ENCODE measurements at places on chromosomes 12 and 14.
A peak's percentile ranks its signal among the peaks of the same experiment; 100 is the strongest.

- no peak for DNase-seq
Measured at GRCh38 chr12:1519642-1520041, 74.7 kb downstream of the FBXL14 start.

DNA sequence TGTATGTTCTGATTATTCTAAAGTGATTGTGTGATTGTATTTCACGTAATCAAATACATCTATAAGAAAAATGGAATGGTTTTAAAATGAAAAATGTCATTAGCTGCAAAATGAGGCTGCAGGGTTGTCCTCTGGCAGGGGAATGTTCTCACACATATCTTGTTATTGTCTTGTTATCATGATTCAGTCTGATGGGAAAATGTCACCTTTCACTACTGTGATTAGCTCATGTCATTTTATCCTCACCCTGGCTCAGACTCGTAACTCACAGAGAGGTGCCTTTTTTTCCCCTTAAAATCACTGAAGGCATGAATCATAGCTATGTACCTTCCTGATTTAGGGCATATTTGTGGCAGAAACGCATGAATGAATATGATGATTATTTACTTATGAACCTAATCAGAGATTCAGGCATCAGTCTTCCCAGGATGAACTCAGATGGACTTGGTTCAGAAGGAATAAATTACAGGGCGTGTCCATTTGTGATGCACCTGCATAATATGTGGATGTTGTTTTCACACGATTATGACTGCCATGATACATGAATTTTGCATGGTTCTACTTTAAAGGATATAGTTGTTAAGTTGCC is 1339.2 kb downstream of the AACS start:
- no peak for DNase-seq

DNA sequence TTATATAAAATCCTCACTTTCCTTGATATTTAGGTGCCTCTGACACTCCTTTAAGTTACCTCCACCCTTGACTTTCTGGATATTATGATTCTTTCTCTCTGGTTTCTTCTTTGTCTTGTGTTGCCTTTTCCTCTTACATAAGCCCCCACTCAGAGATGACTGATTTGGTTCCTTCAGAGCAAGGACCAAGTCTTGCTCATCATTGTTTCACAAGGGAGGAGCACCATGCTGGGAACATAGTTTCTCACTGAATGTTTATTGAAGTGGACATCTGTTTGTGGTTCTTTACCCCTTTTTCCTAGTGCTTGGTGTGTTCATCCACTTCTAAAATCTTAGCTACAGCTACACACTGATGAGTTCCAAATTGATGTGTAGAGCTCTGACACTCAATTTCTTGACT is 161.3 kb upstream of the PTPRQ start:
- DNase-seq = no peak

DNA sequence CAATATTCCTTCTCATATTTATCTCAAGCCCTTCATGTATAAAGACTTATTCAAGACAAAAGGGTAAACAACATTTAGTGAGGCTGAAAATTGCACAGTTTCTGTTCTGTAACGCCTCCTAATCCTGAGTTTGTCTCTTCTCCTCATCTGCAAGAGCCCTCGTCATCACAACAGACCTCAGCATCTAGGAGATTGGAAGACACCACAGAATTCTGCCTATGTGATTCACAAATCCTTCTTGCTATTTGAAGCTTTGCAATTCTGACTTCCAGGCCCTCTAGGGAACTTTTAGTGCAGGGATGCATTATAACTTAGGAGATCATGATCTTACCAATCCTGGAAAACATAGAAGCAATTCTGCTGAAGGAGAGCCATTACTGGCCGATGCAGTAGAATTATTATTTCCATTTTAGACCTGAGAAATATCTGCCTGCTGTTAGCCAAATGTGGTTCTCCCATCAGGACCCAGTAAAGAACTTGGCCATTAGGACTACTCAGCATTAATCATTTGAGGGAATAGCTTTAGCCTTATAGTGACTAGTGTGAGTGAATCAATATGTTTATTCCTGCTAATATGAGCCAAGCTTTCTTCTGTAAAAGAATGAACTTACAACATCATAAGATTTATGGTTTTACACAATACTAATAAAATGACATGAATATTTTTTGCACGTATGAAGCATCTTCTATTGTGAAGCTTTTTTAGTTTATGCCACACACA is 119.5 kb downstream of the ANO4 start:
- DNase-seq = no peak

DNA sequence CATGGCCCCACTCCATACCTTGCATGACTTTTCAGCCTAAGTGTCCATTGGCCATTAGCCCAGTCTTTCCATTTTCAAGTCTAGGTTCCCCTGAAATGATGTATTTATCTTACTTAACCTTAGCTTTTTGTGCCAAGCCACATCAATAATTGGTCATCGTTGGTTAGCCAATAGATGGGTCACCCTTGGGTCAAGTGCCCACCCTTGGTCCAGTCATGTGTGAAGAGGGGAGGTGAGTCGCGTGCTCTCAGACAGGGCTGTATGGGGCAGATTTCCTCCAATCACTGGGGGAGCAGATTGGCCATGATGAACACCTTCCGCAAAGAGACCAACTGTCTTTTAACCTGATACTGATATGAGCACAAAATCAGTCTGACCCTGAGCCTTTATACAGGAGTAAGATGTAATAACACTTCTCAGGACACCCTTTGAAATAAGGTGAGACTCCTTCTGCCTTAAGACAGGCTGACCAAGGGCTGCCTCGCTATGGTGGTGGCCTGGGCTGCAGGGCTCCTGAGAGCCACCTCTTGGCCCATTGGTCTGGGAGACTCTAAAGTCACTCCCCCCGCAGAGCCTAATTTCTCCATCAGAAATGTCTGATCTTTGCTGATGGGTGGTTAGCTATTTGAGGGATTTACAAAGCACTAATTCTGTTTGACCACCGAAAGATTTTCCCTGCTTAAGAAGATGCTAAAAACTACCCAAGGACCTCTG is 143.2 kb downstream of the ZFP36L1 start:
- DNase-seq = no peak

DNA sequence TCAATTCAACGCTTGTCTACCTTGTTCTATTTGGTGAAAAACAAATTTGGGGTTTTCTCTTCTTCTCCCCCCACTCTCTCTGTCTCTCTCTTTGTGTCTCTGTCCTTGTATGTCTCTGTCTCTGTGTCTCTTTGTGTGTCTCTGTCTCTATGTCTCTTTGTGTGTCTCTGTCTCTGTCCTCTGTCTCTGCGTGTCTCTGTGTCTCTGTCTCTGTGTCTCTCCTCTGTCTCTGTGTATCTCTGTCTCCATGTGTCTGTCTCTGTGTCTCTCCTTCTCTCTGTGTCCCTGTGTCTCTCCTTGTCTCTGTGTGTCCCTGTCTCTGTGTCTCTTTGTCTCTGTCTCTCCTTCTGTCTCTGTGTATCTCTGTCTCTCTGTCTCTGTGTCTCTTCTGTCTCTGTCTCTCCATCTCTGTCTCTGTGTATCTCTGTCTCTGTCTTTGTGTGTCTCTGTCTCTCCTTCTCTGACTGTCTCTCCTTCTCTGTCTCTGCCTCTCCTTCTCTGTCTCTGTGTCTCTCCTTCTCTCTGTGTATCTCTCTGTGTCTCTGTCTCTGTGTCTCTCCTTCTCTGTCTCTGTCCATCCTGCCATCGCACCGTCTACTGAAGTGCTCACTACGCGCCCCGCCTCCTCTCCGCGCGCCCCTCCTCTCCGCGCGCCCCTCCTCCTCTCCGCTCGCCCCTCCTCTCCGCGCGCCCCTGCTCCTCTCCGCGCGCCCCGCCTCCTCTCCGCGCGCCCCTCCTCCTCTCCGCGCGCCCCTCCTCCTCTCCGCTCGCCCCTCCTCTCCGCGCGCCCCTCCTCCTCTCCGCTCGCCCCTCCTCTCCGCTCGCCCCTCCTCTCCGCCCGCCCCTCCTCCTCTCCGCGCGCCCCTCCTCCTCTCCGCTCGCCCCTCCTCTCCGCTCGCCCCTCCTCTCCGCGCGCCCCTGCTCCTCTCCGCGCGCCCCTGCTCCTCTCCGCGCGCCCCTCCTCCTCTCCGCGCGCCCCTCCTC is 12.8 kb downstream of the LRCOL1 start:
- DNase-seq = no peak

DNA sequence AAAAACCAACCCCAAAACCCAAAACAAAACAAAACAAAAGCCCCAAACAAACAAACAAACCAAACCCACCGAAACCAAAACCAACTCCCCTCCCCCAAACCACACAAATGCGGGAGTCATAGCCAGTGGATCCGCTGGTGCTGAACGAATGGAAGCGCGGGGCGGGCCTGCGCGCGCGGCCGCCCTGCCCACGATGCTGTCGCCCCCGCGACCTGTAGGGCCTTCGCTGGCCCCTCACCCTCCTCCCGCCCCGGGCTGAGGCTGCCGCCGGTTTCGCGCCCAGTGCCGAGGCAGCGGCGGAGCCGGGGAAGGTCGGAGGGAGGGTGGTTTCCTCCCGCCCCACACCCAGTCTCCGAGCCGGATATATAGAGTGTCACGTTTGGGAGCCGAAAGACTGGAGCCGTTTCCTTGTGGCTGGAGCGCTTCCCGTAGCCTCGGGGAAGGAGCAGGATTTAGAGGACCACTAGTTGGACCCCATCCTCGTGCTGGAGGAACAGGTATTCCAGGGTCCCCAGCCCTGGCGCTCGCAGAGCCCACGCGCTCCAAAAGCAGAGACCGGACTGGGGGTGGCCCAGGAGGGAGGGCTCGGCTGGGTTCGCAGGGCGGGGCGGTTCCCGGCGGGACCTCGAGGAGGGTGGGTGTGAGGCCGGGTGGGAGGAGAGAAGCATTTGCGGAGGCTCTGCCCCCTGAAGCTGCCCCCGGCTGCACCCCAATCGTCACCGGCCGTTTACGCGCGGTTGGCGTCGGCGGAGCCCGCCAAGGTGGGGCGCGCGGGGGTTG is at the start of gene FAR2:
FAR2 (plus strand) TSS at position 368 of the 780 bp plus-strand sequence. CDS start 121,172 bp downstream, outside the sequence.
- DNase-seq = peak; percentile 30

DNA sequence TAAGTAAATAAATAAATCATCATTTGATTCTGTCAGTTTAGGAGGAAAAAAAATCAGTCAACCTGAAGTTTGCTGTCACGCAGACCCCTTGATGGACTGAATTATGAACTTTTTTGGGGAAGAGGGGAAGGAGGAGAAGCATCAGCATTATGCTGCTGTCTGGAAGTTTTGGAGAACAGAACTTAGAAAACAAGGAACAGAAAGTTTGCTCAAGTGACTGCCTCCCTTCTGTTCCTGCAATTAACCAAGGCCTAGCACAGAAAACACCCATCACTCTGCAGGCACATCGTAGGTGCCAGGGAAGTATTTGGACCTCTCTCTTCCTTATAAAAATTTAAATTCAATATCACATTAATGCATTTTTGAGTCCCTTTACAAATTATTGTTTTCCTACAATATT is 283.8 kb downstream of the VRK1 start:
- DNase-seq = no peak

GRCh38 chr14:72649603-72650227 is 244.2 kb downstream of the DPF3 start:
- no peak for DNase-seq

DNA sequence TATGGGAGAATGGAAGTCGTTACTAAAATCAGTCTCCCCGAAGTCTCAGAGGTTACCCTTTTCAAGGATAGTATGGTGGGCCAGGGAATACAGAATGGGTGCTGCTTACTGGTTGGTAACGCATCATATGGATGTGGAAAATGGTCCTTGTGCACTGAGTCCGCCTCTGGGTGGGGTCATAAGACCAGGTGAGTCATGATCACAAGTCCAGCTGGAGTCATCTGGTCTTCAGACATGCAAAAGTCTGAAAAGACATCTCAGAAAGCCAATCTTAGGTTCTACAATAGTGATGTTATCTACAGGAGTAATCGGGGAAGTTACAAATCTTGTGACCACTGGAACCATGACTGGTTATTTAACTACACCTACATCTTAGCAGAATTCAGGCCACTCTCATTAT is 71.9 kb upstream of the TCL1B start:
- DNase-seq = no peak

- DNase-seq = peak; percentile 43
Measured at GRCh38 chr12:19440019-19440858, 947 bp downstream of the AEBP2 start.

DNA sequence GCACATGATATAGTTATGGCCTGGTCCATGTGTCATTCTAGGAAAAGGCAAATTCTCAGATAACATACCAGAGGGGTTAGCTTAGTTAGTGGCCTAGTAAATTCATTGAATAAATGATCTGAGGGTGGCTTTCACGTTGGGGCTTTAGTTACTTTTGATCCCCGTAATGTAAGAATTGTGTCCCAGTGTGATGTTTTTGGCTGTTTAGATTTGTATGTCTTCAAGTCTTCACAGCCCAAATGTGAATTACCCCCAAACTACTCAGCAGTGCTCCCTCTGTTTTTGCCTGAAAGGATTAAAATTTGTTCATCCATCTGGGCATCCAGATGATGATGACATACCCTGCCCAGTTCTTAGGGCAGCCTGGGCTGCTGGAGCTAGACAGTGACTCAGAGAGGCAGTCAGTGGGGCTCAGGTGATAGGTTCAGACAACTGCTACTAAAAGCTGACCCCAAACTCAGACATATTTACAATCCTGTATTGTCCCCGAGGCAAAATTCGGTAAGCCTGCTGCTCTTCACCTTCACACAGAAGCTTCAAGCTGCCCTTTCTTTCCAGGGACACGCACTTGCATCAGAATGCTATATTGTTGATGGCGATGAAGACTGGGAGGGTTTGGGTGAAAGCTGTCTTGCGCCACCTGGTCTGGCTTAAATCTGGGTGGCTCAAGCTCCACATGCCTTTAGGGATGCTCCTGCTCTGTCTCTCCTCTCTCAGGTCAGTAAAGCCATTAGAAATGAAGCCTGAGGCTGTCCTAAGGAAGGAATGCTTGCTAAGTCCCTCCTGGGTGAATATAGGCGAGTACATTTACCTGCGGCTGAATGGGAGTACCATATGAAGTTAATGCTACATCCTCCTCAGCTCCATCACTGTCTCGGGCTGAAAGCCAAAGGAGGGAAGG is 10.3 kb downstream of the GPRC5D start:
- DNase-seq = no peak

GRCh38 chr14:41986083-41986645 is 379.5 kb downstream of the LRFN5 start:
- no peak for DNase-seq

- DNase-seq = no peak
Measured at GRCh38 chr12:109553906-109554500, 19.3 kb downstream of the MMAB start.

DNA sequence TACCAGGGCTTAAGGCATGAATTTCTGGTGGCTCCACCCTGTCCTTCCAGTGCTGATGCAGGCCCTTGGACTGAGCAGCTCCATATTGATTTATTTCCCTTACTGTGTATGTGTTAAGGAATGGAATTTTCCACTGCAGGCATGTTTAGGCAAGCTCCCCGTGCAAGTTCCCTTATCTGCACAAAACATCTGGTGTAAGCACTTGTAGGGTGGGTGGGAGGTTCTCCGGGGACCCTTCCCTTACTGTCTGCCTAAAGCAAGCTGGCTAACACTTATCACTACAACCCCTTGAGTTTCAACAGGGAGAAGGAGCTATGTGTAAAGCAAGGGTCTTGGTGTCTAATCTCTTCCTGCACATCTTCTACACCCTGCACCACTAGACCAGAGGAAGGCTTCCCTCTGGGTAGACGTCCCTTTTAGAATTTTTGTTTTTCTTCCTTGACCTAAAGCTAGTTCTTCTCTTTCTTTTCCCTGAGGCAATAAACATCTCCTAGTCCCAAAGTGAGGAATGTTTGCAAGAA is 22.0 kb upstream of the DRAM1 start:
- no peak for DNase-seq
